A549 treated with Mapracorat at 1 μM for 4 hours (cell line): ENCODE measurements at places on chromosomes 13 and 19. TPM values are rescaled to one million over a fixed set of nuclear protein-coding genes. Genes with fewer than 3 reads are reported as not detected.

The ADGRE1 gene
- total RNA-seq = 4.2 to 5.9 TPM (median 4.7 TPM) in 5 replicates

The LGALS14 gene
- total RNA-seq = not detected in 5 replicates

The PLPPR3 gene
- total RNA-seq = 1.9 to 5.5 TPM (median 4.8 TPM) in 5 replicates

The CAPN12 gene
- total RNA-seq = 3.8 to 7.2 TPM (median 6.3 TPM) in 5 replicates

The ZNF571 gene
- 0.61 to 1.6 TPM (median 0.84 TPM) in 5 replicates for total RNA-seq

The KIR2DL1 gene
- not detected in 5 replicates for total RNA-seq
